ENCODE measurements at places on chromosomes 12 and 14.
A peak's percentile ranks its signal among the peaks of the same experiment; 100 is the strongest.

- no peaks in the 10 kb centered on the region for H3K27me3 ChIP-seq
- peaks cover 25% of the 10 kb centered on the region for H3K36me3 ChIP-seq
- no peak overlapping the region for H3K27ac ChIP-seq
Measured at GRCh38 chr14:50797250-50798047, 33.5 kb downstream of the NIN start.

- H3K4me1 ChIP-seq, result no peaks in the 10 kb centered on the region
- no peak overlapping the region for H3K4me3 ChIP-seq
- no peak for DNase-seq
- no peaks in the 10 kb centered on the region for H3K27me3 ChIP-seq
- H3K27ac ChIP-seq, result no peak overlapping the region
Measured at GRCh38 chr12:67220065-67220464, 49.1 kb upstream of the CAND1 start.

- DNase-seq, result no peak
- H3K27ac ChIP-seq, result no peak overlapping the region
- no peaks in the 10 kb centered on the region for H3K36me3 ChIP-seq
- no peak overlapping the region for H3K4me3 ChIP-seq
- no peaks in the 10 kb centered on the region for H3K4me1 ChIP-seq
Measured at GRCh38 chr12:23221926-23222325, 597.0 kb downstream of the ETNK1 start.

DNA sequence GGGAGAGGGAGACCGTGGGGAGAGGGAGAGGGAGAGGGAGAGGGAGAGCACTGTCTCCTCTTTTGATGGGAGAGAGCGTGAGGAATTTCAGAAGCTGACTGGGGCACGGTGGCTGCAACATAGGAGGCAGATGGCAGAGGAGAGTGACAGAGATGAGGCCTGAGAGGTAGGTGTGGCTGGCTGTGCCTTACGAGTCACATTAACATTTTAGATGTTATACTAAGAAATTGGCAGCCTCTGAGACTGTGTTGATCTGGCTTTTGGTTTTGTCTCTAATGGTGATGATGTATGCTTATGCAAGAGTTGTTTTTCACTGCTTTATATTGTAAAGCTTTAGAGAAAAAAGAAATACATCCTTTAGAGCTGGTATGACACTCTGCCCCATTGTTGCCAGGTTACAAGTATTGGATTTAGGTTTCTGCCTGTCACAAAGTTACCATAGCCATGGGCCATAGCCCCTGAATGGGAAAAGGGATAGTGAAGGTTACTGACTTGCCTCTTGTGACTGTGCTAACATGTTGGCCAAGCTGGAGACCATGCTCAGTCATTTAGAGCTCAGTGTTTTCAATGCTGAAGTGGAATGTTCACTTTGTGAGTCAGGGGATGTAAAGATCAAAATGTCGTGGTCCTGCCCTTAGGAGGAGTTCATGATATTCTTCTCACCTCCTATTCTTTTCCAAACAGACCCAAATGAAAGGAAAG is 186.2 kb downstream of the SYNE2 start:
- DNase-seq, result no peak
- peaks cover 56% of the 10 kb centered on the region for H3K36me3 ChIP-seq
- no peak overlapping the region for H3K27ac ChIP-seq
- no peak overlapping the region for H3K4me3 ChIP-seq

DNA sequence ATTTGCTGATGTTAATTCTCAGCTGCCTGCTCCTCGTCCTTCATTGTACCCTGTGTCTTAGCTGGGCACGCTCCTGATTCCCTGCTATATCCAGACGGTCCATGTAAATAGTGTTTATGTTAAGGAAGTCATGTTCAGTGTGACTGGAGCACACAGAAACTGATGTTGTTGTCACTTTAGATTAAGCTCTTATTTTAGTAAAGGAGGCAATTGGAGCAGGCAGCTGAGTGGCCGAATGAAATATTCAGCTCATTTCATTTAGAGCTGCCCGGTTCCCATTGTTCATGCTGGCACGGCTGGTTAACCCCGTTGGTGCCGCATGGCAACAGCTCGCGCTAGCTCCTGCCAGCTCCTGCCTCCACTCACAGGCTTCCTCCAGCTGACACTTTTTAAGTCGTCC is 446.8 kb upstream of the SOX5 start:
- no peaks in the 10 kb centered on the region for H3K4me1 ChIP-seq
- no peaks in the 10 kb centered on the region for H3K36me3 ChIP-seq
- H3K27me3 ChIP-seq, result no peaks in the 10 kb centered on the region
- no peak overlapping the region for H3K4me3 ChIP-seq
- DNase-seq, result no peak
- H3K27ac ChIP-seq, result no peak overlapping the region

- DNase-seq, result no peak
- peaks cover 6% of the 10 kb centered on the region for H3K27me3 ChIP-seq
- no peaks in the 10 kb centered on the region for H3K4me1 ChIP-seq
- H3K27ac ChIP-seq, result no peak overlapping the region
Measured at GRCh38 chr14:93133464-93133863, 17.7 kb upstream of the ITPK1 start.

- H3K27me3 ChIP-seq, result no peaks in the 10 kb centered on the region
- no peak for DNase-seq
- H3K36me3 ChIP-seq, result no peaks in the 10 kb centered on the region
Measured at GRCh38 chr12:105554223-105554678, 223.8 kb downstream of the C12orf75 start.

- no peak overlapping the region for H3K4me3 ChIP-seq
- no peaks in the 10 kb centered on the region for H3K27me3 ChIP-seq
- H3K27ac ChIP-seq, result no peak overlapping the region
Measured at GRCh38 chr14:96277890-96278289, 21.9 kb downstream of the BDKRB1 start.

DNA sequence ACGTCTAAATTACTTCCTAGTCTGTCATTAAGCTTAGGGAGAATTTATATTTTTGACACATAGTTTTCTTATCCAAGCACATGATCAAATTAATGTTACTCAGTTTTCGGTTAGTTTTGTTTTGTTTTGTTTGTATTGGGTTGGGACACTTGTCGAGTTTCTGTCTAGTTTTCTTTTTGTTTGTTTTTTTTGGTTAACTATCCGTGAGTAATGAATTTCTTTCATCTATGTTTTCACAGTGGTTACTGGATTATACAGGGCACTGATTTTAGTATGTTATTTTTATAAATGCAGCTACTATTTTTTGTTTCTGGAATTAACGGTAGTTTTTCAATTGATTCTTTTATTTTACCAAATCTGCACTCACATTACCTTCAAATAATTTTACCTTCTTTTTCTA is 2.7 kb downstream of the KLRF1 start:
- no peak overlapping the region for H3K4me3 ChIP-seq
- no peak overlapping the region for H3K27ac ChIP-seq
- H3K36me3 ChIP-seq, result no peaks in the 10 kb centered on the region
- H3K27me3 ChIP-seq, result peaks cover 15% of the 10 kb centered on the region
- H3K4me1 ChIP-seq, result no peaks in the 10 kb centered on the region

DNA sequence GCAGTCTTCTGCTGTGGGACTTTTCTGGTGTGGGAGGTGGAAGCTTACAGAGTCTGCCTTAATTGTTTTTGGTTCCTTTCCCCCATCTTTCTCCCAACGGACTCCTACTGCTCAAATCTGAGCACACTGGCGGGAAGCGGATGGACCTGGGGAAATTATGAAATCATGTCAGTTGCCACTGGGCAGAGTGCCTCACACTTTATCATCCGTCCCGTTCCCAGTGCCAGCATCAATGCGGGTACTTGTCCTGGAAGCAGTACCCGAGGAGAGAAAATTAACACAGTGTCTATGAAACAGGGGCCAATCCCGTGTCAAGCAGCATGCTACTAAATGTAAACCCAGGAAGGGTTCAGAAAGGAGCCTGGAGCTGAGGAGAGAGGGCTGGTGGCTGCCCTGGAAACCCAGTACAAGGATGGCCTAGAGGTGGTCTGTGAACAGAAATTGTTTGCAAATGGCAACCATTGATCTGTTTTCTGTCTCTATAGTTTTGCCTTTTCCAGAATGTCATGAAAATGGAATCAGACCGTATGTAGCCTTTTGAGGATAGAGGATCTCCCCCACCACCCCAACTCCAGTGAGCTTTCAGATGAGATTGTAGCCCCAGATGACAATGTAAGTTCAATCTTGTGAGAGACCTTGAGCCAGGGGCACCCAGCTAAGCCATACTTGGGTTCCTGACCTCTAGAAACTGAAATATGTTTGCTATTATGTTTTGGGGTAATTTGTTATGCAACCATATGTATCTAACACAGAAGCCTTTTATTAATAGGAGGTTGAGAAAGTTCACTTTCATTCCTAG is 908 bp upstream of the CDKL1 start:
- DNase-seq, result no peak
- peaks cover 10% of the 10 kb centered on the region for H3K27me3 ChIP-seq
- H3K4me1 ChIP-seq, result peaks cover 13% of the 10 kb centered on the region
- peaks cover 2% of the 10 kb centered on the region for H3K36me3 ChIP-seq
- peak overlapping the region; percentile 69 for H3K4me3 ChIP-seq
- H3K27ac ChIP-seq, result no peak overlapping the region

DNA sequence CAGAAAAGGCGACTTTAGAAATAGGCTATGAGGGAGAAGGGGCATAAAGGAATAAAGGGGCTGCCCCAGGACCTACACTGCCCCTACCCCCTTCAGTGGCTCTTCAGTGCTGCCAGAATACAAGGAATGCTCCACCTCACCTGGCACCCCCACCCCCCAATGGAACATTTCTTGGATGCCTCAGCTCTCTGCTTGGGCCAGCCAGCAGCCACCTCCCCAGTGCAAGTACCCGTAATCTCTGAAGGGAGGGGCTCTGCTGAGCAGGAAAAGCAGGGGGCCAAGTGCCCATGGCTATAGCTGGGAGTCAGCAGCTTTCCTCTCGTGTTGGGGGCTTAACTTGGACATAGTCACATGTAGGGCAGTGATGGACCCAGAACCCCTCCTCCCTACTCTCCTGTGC is 33.3 kb downstream of the BAZ2A start:
- H3K4me1 ChIP-seq, result peaks cover 2% of the 10 kb centered on the region
- H3K27ac ChIP-seq, result no peak overlapping the region
- DNase-seq, result no peak
- peaks cover 45% of the 10 kb centered on the region for H3K36me3 ChIP-seq
